KG1 (cell line): ENCODE measurements at places on chromosomes 12 and 14.

DNA sequence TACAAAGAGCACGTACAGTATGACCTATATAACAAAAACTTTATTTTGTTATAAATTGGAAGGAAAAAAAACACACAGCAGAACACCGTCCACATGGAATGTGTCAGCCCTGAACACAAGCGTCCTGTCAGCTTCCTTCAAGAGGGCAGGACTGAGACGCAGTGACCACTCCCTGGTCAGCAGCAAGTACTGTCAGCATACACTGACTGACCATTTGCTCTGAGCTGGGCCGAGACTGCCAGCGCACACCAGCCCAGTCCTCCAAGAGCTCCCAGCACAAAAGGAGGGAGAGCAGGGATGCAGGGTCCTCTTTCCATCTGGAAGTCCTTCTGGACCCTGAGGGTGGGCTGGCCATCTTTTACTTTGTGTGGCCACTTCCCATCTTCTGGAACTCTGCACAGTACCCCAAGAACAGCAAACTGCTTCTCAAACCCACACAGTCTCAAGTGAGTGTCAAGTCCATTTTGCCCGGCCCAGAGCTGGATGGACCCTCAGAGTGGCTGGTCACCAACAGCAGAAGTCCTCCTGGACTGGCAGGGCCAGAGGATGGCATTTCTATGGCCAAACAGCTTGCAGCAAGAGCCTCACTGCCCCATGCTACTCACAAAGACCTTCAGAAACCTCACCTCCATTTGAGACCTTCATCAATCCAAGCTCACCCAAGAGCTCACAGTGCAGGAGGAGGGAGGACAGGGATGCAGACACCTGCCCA lies 11.7 kb downstream of the CCDC88C start:
- DNase-seq: no peak

GRCh38 chr12:123143736-123144461 lies 7.0 kb downstream of the PITPNM2 start:
- no peak for DNase-seq

DNA sequence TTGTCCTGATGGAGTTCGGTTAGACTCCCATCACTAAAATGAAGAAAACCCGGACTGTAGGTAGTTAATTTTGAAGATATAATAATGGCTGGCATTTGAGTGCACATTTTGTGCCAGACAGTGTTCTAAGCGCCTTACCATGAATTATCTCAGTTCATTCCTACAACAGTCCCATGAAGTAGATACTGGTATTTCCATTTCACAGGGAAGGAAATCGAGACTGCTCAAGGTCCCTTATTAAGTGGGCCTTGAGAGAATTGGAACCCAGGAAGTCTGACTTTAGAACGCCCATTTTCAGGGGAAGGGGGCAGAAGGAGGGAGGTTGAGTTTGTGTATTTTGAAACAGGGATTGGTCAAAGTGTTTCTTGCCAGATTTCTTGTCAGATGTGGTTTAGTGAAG lies 855 bp downstream of the MNAT1 start:
- no peak for DNase-seq

DNA sequence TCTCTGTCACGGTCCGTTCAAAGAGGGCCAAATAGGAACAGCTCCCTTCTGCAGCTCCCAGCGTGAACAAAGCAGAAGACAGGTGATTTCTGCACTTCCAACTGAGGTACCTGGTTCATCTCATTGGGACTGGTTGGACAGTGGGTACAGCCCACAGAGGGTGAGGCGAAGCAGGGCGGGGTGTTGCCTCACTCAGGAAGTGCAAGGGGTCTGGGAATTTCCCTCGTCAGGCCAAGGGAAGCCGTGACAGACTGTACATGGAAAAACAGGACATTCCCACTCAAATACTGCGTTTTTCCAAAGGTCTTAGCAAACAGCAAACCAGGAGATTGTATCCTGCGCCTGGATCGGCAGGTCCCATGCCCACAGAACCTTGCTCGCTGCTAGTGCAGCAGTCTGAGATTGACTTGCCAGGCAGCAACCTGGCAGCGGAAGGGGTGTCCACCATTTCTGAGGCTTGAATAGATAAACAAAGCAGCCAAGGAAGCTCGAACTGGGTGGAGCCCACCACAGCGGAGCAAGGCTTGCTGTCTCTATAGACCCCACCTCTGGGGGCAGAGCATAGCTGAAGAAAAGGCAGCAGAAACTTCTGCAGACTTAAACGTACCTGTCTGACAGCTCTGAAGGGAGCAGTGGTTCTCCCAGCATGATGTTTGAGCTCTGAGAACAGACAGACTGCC lies 22.7 kb downstream of the SLC38A1 start:
- DNase-seq: no peak

DNA sequence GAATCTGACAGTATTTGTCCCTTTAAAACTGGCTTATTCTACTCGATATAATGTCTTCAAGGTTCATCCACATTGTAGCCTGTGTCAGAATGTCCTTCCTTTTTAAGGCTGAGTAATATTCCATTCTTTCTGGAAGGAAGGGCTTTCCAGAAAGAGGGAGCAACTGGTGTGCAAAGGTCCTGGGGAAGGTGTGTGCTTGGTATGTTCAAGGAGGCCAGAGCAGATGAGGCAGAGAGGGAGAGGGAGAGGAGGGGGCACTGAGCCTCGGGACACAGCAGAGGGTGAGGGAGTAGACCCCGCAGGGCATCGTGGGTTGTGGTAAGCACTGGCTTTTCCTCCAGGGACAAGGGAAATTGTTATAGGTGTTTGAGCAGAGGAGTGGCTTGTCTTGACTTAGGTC lies 90.9 kb upstream of the NCOR2 start:
- DNase-seq: no peak

- no peak for DNase-seq
These were observed 16.0 kb downstream of the C14orf132 start for GRCh38 chr14:96055065-96055752.

DNA sequence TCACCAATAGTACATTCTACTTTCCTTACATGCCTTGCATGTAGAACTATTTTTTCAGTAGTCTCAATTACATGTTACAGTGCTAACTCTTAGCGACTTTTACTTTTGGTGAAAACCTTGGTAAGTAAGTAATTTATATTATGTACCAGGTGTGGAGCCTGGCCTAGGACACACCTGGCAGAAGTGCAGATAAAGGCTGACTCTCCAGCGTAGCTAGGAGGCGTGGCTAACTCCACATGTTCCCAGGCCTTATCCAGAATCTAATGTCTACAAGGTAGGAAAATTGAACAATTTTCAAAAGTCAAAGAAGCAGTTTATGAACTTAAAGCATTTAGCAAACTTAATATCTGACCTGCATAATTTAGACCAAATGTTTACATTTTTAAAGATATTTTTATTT lies 157.4 kb downstream of the DHRS2 start:
- DNase-seq: no peak

GRCh38 chr12:109740694-109741245 lies 27.1 kb downstream of the FAM222A start:
- DNase-seq: no peak

DNA sequence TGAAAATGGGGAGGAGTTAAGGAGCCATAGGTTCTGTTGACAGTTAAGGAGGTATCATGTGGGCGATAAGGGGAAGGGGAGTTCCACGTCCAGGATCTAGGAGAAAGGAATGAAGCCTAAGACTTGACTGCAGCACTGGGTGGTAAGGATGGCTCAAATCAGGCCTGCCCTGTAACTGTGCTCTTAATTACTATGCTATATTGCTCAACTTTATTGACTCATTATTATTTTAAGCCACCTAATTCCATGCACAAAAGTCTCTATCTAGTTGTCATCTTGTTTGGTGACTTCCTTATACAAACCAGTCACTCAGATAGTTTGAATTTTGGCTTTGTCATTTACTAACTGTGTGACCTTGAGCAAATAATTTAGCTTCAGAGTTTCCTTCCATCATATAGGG lies 242.1 kb upstream of the ARHGAP5 start:
- no peak for DNase-seq

DNA sequence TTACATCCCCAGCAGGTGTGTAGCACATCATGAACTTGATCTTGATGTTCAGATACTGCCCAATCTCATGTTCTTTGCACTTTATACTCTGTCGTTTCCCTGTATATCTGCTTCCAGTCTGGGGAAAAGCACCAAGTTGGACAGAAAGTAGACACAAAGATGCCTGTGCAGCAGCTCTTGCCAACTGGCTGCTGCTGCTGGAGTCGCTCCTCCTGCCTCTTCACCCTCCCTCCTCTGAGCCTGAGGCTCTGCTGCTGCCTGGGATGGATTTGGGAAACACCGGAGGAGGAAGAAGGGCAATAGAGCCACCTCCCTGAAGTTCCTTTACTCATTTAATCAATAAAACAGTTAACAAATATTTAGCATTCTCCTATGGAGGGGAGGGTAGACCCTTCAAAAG lies 32.4 kb downstream of the ADCK1 start:
- DNase-seq: no peak

DNA sequence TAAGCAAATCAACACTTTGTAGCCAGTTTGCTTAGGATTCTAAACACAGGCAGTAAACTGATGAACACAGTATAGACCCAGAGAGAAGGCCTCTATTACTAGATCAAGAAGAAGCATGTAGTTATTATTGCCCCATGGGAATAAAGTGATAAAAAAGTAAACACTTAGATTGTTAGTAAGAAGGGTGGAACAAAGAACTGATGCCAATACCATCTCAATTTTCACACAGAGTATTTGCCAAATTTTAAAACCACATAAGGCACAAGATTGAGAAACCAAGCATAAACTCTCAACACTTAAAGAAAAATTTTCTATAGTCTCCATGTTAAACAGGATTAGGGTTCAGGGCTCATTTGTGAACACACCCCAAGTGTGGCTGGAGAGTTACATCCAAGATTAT lies 77.0 kb upstream of the SYT1 start:
- no peak for DNase-seq
